CD4-positive, alpha-beta T cell (primary cell): ENCODE measurements at places on chromosomes 4 and X.

GRCh38 chr4:6342530-6343293 lies 73.1 kb downstream of the WFS1 start:
- no peak for DNase-seq

- no peak for DNase-seq
These were observed 49.3 kb upstream of the HMX1 start for GRCh38 chr4:8920969-8921368.

- no peak for DNase-seq
These were observed 170.0 kb upstream of the GLRA2 start for GRCh38 chrX:14359316-14359715.

DNA sequence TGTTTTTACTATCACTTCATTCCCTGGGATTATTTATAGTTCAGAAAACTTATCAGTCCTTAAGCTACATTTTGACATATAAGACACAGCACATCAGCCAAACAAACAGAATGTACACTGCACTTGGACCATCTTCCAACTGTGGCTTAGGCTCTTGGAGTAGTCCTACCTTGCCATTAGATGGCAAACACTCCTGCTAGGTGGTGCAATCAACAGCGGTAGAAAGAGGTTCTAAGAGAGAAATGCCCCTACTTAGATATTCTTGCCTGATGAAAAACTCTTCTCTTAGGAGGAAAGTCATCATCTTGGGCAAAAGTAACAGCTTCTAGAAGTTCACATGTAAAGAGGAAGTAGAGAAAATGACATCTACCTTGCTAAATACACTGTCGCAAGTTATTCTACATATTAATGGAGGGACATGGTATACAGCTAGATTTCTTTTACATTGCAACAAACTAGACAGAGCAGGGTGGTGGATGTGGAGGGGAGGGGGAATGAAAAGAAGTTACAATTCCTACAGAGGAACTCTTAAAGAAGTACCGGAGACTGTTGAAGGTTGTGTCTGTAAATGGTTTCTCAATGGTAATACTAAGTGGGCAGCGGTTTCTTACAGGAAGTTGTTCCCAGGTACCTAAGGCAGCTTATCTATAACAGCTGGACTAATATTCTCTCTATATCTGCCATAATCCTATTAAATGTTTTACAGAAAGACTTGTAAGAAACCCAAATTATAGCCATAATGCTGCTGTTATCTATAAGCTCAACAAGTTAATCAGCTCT lies 8.1 kb upstream of the STPG2 start:
- DNase-seq, result no peak

DNA sequence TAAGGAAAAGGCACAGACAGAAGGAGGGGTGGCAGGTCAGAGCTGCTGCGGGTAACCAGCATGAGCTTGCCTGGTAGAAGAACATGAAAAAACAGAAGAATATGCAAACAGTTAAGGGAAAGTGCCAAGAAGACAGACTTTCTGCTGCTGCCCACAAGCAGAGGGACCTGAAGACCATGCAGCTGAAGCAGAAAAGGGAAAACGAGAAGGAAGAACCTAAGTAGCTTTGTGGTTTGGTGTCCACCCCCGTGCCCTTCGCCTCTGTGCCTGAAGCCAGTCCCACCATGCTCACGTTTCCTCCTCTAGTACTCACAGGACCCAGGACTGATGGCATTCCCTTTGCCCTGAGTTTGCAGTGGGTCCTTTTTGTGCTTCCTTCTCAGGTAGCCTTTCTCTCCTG lies 62.8 kb downstream of the UBA6 start:
- no peak for DNase-seq

DNA sequence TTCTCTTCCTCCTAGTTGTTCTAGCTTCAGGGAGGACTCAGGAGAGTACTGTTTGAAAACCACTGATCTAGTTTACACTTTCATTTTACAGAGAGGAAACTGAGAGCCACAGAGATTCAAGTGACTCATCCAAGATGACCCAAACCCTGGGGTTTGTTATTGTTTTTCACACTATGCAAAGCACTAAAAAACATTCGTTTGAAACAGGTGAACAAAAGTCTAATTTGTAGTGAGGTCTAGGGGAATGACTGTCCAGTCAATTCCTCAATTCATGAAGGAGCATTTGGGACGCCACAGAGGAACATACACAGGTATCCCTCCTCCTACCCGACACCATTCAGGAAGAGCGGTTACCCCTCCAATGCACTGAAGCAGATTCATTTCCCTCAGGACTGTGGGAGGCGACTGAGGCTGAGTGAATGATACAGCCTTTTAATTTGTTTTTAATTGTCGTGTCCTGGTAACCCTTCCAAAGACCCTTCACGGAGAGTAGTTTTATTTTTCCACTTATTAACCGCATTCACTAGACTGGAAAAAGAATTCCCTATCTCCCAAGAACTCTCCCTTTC lies 30.3 kb downstream of the TLR10 start:
- no peak for DNase-seq

DNA sequence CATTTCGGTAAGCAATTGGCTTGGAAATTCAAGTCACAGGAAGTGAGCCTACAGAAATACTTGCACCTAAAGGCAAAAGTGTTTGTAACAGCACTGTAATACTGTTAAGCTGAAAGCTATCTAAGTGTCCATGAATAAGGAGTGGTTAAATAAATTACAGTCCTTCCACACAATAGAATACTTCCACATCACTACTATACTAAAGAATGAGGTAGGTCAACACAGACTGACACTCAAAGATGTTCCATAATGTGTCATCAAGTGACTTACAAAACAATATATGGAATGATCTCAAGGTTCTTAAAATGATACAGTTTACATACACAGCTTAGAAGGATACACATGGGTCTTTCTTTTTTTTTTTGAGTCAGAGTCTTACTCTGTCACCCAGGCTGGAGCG lies 27.0 kb downstream of the SLC10A6 start:
- DNase-seq, result no peak

DNA sequence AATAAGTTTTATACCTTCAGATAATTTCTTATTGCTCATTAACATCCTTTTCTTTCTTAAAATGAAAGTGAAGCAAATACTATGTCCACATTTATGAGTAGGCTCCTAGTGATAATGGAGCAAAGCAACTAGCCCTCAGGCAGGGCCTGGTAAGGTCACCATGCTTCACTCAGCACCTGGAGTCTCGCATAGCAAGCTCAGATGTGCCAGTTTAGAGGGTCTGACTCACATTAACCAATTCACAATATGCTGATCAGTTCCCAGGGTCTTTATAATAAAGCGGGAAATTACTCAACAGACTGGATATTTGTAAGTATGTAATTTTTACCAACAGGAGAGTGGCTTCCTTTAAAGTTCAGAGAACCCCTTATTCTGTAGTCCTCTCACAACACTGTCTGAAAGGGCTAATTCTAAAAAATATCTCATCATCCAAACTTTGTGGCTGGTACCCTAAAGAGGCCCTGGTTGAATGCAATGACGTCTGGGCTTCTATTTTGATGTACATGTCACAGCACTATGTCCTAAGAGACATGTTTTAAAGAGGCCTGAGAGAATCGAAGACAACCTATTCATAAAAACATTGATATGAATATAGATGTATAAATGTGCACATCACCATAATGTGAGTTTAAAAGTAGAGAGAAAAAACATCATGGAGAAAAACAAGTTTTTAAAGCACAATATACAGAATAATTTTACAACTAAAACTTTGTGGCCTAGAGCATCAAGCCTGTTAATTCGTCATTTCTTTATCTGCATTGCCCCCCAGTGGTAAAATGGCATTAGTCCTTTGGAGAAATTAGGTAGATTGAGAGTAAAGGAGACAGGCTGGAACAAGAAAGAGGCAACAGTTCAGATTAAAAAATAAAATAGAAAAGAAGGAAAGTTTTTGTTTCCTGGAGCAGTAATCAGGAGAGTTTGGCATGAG lies 44.3 kb downstream of the IL21 start:
- DNase-seq, result no peak

- DNase-seq, result no peak
These were observed 659.0 kb upstream of the GNPDA2 start for GRCh38 chr4:45385306-45385705.

DNA sequence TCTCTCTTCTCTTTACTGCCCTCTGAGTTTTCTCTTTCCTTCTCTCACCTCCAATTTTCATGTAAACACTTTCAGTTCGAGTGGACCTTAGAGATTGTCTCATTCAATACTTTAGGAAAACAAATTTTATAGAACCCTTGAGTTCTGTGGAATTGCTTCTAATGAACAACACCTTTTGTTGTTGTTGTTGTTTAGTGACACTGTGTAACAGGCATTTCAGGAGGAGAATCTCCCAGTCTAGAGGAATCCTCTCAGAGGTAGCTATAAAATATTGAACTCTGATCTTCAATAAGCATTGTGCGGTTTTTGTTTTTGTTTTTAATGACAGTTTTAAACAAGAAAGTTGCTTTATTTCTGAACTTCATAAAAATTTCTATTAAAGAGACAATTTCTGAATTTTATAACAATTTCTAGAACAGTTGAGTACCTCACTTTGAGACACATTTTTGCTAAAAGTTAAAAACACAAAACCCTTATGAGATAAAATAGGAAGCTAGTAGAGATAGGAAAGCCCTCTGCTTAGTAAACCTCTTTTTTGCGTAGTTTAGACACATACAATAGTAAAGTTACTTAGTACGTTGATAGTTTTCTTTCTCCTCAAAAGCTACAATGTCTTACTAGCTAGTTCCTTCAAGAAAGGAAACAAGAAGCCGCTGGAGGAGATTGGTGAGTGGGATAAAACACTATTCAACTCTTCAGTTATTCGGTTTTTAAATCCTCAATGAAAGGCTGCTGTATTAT lies 38.8 kb downstream of the CLCN3 start:
- no peak for DNase-seq

GRCh38 chrX:81489987-81490386 lies 288.1 kb downstream of the SH3BGRL start:
- DNase-seq, result no peak

- DNase-seq, result no peak
These were observed 77.6 kb upstream of the ZNF518B start for GRCh38 chr4:10534820-10535219.
